Myocyte (in vitro differentiated cells): ENCODE measurements at places on chromosomes 4 and X. TPM values are rescaled to one million over a fixed set of nuclear protein-coding genes. Genes with fewer than 3 reads are reported as not detected.
A peak's percentile ranks its signal among the peaks of the same experiment; 100 is the strongest.

Gene SSX1
- not detected in 2 replicates for total RNA-seq

Gene IDH3G
- total RNA-seq = 92.7 and 104 TPM in 2 replicates

DNA sequence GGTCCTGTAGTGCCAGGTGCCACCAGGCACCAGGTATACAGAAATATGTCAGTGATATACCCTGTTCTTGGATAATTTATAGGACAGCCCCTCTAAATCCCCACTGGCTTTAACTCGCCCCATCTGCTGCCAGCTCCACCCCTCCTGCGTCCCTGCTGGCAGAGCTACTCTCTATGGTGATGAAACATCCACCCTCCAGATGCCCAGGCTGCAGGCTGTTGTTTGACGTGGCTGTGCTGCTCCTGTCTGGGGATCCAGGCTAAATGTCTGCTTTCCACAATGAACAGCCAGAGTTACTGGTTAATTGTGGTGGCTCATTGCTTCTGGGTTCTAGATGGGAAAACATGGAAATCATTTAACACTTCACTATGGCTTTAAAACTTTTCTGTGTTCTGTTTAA is 12.9 kb downstream of the NHSL2 start:
- DNase-seq = no peak

GRCh38 chr4:140014284-140014683 is 139.7 kb downstream of the MAML3 start:
- no peak for DNase-seq

DNA sequence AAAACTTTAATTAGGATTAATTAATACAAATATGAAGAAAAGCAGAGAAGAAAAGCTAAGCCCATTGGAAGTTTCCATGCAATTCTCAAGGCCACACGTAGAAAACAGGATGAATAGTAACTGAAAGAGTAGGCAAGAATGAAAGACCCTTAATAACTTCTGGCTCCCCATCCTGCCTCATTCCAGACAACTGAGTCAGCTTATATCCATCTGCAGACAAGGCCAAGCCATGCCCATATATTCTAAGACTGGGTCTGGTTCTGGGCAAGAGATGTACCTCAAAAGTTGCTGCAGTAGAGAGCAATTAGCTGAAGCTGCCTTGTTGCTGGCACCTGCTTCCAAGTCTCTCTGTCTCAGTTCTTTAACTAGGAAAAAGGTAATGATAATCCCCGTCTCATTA is 244.1 kb downstream of the GPC3 start:
- DNase-seq = no peak

GRCh38 chr4:11768251-11768972 is 339.7 kb upstream of the HS3ST1 start:
- DNase-seq = no peak

- peak; percentile 6 for DNase-seq
Measured at GRCh38 chr4:174490451-174490961, 31.8 kb downstream of the HPGD start.
